ENCODE measurements at places on chromosomes 1 and 21.

GRCh38 chr1:11967028-11967547, 13.2 kb upstream of the MFN2 start:
- no peak for DNase-seq

DNA sequence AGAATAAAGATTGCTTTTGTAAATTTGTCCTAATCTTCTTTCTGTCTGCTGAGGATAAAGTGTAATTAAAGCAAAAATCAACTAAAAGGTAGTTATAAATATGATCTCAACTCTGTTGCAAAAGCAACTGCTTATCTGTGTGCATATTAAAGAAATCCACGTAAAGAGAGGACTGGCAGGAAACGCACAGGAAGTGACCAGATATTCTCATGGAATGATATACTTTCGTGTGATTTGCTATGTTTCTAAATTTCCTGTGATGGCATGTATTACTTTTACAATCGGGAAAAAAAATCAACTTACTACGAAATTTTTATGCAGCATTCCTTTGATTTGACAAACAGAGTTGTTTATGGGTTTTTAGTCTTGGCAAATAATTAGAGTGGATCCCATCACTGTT, 75.4 kb downstream of the RGS2 start:
- DNase-seq: no peak

DNA sequence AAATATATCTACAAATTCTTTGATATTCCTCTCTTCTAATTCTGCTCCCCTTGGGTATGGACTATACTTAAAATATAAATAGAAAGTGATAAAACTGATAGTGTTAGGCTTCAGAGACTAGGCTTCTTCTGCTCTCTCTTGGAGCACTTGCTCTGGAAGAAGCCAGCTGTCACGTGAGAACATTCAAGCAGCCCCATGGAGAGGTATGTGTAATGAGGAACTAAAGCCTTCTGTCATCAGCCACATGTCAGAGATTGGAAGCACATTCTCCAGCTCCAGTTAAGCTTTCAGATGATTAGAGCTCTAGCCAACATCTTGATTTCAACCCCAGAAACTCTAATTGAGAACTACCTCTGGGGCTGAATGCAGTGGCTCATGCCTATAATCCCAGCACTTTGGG, 34.3 kb downstream of the XKR8 start:
- no peak for DNase-seq

- DNase-seq: no peak
Observed at GRCh38 chr1:86062453-86062852, 94.1 kb downstream of the COL24A1 start.

GRCh38 chr21:17542371-17543011, 29.6 kb downstream of the CXADR start:
- DNase-seq: no peak

- DNase-seq: no peak
Observed at GRCh38 chr1:230243583-230244353, 176.7 kb downstream of the GALNT2 start.

- no peak for DNase-seq
Observed at GRCh38 chr1:184219414-184219813, 167.4 kb upstream of the C1orf21 start.

GRCh38 chr21:35994613-35995012, 65.7 kb downstream of the SETD4 start:
- DNase-seq: no peak

DNA sequence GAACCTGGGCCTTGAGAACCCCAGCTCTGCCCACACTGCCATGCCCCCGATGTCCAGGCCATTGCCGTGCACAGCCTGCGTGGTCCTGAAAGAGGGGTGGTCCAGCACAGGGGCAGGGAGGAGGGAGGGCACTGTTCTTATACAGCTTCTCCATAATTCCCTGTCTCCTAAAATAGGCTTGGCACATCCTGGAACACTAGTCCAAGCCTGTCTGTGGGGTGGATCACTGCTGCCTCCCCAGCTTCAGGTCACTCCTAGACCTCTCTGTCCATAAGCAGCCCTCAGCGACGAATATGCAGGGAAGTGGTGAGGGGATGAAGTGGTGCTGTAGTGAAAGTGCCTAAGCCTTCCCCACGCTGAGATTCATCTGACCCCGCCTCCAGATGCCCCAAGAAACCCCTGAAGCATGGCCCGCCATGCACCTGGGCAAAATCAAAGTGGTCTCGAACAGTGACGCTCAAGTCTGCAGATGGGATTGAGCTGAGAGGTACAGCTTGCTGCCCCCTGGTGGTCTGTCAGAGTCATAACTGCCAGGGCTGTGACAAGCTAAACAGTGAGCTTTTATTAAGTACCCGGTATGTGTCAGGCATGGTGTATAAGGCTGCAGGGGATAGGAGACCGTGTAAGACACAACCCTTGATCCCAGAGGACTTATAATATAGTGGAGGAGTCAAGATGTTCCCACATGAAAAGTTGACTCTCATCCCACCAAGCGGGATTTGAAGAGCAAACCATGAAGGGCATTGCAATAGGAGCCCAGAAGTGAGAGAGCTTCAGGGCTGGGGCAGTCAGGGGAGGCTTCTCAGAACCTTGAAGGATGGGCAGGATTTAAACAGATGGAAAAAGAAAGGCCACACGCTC, 66.6 kb downstream of the FAM163A start:
- DNase-seq: peak; percentile 25

DNA sequence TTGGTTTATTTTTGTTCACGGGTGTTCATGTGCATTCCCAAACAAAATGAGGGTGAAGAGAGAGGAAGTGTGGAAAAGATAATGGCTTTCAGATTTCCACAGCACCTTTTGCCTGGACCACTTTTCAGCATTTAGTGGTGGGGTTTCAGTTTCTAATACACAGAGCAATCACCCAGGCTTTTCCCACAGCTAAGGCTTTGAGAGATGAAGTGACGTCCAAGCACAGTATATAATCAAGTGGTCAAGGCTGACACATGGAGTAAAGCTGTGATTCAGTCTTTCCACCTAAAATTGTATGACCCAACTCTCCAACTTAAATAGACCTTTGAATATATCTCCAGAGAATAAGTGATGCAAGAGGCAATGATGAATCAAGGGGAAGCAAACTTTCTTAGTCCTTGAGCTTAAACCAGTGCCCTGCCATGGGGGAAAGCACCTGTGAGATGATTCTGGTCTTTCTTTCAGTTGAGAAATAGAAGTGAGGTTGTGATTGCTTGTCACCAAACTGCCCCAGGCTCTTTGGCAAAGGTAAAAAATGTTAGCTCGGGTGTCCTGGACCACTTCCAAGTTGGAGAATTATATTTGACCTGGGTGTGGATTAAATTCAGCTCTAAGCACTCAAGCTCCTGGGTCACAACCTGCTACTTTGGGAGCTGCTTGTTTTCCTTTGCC, 2.4 kb upstream of the PIK3R3 start:
- no peak for DNase-seq

GRCh38 chr1:237527761-237528160, 363.0 kb downstream of the ZP4 start:
- no peak for DNase-seq

GRCh38 chr1:238329671-238330070, 438.9 kb upstream of the ZP4 start:
- DNase-seq: no peak

DNA sequence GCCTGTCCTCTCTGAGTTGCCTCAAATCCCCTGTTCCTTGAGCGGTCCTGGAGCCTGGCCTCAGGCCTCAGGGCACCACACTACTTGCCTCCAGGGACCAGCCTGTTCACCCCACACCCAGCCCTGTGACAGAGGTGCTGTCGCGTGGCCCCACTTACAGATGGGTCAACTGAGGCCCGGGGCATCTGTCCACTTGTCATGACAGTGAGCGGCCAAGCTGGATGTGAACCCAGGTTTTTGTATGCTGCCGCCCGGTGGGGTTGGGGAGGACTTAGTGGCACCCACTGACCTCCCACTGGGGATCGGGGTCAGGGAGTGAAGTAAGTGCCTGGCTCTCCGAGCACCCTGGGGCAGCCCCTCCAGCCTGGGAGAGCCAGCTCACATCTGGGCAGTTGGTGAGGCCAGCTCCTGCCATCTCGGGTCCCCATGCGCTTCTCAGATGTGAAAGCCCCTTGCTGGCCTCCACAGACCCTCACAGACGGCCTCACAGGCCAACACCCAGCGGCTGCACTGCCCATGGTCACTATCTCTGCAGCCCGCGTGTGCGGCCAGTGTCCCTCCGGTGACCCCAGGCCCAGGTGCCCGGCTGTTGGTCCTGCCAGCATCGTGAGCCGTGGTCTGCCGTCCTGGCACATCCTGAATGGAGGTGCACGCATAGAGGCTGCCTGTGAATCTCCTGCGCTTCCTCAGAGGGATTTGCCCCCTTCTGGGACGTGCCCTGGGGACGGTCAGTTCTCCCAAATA, 9.3 kb upstream of the FAAP20 start:
- DNase-seq: no peak

- no peak for DNase-seq
Observed at GRCh38 chr1:212467843-212468482, 35.2 kb downstream of the NENF start.

DNA sequence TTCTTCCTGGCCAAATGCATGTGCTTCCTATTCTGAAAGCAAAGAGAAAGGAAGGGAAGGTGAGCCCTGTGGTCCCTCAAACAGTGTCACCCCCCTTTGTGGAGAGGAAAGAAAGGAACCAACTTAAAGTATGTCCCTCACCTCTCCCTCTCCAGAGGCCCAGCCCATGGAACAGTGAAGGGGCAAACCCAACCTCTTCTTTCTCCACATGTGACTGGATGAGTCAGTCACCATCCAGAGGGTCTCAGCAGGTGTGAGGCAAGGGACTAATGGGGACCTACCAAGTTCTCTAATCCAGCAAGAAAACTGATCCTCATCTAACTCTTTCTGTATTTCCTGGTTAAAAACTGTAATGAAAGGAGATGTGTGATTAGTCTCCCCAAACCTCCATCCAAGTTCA, 145.7 kb downstream of the EDEM3 start:
- DNase-seq: no peak

DNA sequence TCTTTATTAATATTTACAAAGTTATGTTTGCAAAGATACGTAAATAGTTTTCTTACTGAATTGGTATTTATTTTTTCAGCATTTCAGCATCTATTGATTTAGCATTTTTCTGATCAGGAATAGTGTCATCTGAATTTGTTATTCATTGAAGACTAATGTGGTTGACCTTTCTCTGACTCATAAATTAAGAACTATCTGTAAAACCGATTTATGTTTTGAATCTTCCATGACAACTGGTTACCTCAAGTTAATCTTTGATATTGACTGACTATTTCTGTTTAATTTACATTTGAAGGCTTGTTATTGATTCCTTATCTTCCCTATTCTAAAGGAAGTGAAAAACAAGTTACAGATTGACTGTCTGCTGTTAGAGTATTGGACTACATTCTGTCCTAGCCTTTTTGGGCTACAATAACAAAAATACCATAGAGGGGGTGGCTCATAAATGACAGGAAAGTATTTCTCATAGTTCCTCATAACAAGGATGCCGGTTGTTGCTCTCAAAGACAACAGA, 1131.4 kb downstream of the PLA2G4A start:
- DNase-seq: no peak

DNA sequence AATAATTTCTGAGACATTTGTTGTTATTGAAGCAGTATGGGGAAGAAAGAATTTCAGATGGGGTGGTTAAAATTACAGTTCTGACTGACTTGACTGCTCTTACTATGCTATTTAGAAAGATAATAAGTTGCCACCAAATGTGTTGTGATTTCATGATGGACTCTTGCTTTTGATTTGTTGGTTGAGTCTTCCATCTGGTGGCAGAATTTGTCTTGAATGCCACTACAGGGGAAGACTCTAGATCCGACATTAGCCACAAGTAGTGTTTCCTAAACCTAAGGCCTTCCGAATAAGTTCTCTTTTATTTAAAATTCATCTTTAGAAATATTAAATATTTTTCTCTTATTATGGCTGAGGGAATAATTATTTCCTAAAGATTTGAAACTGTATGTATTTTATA, 190.9 kb upstream of the ADGRL4 start:
- no peak for DNase-seq

DNA sequence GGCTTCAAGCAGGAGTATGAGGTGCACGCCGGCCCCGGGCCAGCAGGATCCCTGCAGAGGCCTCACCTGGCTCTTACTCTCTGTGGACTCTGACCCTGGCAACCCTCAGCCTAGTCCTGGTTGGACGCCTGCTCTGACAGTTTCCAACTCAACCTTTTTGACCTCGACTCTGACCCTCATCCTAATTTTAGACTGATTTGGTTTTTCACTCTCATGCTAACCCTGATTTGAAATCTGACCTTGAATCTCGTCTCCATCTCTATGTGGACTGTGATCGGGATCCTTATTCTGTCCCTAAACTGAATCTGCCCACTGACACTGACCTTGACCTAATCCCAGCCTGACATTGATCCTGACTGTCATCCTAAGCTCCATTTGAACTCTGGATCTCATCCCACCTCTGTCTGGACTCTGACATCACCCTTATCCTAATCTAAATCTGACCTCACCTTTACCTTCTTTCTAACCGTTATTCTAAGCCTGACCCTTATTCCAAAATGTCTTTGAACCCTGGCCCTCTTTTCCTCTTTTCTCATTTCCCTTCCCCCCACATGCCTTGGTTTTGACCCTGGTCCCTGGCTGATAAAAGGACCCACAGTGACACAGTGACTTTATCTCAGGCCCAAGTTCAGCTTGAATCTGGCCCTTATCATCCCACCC, 67.8 kb downstream of the PTPRU start:
- no peak for DNase-seq

DNA sequence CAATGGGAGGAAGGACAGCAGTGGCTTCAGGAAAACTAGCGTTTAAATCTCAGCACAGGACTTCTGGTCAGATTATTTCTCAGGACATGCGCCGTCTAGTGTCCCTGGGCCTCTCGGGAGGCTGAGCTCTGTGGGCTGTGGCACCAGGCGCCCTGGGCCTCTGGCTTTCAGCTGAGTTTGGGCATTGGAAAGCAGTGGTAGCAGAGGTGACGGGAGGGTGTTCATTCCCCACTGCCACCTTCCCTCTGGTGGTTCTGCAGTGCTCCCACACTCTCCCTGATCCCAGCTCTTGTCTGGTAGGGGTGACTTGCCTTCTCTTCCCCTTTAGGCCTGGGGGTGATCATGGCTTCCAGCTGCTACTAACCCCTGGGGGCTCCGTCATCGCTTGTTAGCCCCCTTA, 42.2 kb upstream of the USP1 start:
- DNase-seq: no peak

DNA sequence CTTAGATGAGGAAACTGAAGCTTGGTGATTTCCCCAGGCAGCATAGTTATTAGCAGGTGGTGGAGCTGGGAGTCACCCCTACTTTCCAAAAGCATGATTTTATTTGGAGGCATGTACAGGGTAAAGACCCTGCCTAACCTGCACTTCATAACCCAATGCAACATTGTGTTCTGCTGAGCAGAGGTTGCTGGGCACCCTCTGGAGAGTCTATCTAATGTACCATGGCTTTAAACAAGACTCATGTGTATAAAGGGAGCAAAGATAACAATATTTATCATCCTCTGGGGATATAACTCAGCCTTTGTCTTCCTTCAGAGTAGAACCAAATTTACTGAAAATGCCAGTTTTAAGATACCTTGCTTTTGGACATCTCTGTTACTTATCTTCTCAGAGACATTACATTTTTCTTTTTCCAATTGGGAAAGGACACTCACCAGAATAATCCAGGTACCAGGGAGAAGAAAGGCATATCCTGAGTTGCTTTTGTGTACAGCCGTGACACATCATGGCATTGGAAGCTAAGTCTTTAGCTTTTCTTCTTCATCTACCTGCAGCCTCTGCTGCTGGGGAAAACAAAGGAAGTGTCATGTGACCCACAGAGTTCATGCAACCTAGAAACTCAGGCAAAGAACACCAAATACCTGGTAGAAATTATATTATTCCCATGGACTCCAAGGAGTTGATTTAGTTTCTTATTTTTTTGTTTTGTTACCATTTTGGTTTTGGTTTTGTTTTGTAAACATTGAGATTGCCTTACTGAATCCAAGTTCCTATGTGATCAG, 39.6 kb downstream of the ELAVL4 start:
- DNase-seq: no peak

- DNase-seq: no peak
Observed at GRCh38 chr1:37765916-37766664, 1.2 kb upstream of the EPHA10 start.

Data from stimulated activated CD8-positive, alpha-beta memory T cell treated with anti-CD3 and anti-CD28 coated beads, Interleukin-7, amount 100 ng/mL, for 24 hours (primary cell).